Stimulated activated CD8-positive, alpha-beta memory T cell treated with anti-CD3 and anti-CD28 coated beads, Interleukin-4, amount 100 ng/mL, for 1 hour (primary cell): ENCODE measurements at places on chromosomes 2 and 18.

- DNase-seq, result no peak
Measured at GRCh38 chr18:27008575-27008974, 143.1 kb upstream of the AQP4 start.

GRCh38 chr2:73903313-73903712 is 10.5 kb downstream of the ACTG2 start:
- no peak for DNase-seq

- no peak for DNase-seq
Measured at GRCh38 chr18:48548011-48548771, 9.4 kb downstream of the CTIF start.

DNA sequence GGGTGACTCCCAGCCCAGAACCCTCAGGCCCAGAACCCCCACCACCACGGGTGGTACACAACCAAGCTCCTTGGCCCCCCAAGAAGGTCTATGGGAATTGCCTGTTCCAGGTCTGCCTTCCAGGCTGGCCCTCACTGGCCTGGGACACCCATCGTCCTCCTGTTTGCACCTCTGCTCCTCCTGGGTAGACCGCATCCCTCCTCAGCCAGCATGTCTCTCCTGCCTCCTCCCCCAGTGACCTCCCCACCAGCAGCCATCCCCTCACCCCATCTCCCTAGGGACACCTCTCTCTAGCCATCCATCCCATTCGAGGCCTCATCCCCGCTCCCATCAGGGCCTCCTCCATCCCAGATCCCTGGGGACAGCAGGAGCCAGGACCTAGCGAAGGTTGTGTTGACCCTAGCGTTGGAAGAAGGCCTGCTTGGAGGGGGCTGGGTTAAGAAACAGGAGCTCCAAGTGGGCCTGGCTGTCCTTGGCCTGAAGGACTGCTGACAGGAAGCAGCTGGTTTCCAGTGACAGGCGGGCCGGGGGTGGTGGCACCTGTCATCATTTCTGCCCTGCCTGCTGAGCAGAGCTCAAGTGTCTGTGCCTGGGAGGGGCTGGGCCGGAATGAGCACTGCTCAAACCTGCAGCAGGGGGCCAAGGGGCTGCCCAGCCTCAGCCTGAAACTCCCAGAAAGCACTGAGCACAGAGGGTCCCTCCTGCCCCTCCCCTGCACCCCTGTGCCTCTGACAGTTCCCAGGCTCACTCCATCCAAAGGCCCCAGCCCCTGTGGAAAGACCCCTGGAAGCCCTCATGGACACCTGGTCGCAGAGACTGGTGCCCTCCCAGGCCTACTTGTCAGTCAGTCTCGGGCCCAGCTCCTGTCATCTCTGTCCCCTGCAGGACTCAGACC is 96.0 kb upstream of the OTOS start:
- DNase-seq, result no peak

GRCh38 chr2:46945671-46946070 is 30.1 kb upstream of the MCFD2 start:
- DNase-seq, result no peak

- no peak for DNase-seq
Measured at GRCh38 chr18:25921677-25922421, 168.6 kb downstream of the SS18 start.

- no peak for DNase-seq
Measured at GRCh38 chr18:39296293-39296888, 1730.8 kb upstream of the CELF4 start.

DNA sequence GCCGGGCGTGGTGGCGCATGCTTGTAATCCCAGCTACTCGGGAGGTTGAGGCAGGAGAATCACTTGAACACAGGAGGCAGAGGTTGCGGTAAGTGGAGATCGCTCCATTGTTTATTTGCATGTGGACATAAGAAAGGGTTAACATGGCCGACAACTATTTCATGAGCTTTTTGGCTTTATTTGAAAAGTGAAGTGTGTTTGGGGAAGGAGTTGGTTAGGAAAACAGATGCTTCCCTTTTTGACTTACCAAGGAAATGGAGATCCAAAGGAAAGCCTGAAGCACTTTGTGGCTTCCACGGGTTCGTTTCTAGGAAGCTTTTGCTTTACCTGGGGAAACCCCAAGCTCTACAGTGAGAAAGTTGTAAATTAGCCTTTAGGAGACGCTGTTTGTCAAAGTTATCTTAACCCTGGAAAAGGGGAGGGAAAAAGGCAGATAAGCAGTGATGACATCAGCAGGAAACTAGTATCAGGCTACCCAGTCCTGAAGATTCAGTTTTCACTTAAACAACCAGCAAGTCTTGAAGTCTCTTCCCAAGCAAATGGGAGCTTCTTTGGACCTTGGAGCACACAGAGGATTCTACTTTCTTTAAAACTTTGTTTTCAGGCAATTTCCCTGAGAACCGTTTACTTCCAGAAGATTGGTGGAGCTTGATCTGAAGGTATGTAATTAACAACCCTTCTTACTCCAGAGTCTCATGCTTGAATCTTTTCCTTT is at the start of gene CASP10:
Gene CASP10, plus strand, starts transcription at position 492 of the 715 bp plus-strand sequence. CDS start 2,637 bp downstream, outside the sequence.
- DNase-seq, result no peak

GRCh38 chr2:223797811-223798721 is 39.3 kb downstream of the AP1S3 start:
- no peak for DNase-seq

DNA sequence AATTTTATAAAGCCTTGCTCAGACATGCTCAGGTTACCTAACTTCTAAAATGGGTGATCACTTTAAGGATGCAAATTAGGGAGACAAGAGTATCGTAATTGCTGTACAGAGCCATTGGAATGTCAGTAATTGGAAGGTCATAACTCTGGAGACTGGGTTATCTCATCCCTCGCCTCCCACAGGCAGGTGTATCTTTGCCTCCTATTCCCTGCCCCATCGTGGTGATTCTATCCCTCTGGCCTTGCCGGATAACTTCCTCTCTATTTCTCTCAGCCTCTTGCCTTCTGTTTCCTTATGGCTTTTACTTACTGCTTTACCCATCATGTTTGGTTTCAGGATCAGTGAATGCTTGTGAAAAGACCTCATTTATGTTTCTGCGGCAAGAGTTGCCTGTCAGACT is 2.5 kb downstream of the PDK1 start:
- DNase-seq, result no peak

DNA sequence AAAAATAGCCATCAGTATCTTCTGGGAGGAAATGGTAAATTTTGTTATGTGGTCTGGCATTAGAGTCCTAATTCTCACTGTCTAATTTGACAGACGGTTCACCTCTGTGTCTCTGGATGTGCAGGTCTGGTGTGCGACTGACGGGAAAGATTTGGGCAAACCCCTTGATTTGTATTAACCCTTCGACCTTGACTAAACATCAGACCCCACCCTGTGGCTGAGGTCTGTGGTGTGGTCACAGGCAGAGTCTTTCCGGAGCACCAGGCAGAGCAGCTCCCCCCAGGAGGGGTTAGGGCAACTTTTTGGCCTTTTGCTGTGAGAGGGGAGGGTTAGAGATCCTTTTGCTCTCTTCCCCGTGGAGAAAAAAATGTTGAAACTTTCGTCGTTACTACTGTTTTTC is 6.4 kb downstream of the TWIST2 start:
- DNase-seq, result no peak

- DNase-seq, result no peak
Measured at GRCh38 chr2:157218911-157219310, 38.6 kb upstream of the GALNT5 start.

DNA sequence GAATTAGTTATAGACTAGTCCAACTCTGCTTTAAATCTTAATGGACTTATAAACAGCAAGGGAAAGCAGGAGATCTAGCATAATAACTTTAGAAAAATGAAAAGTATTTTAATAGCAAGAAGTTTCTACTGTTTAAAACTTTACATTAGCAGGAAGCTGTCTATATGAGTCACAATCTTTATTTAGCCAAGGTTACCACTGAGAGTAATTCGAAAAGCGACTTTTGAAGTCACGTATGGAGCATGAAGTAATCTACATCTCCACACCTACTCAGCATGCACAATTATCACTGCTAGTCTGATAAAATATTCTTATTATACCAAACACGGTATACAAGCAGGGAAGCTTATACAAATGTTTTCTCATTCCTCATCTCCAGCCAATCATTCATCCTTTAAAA is 515.4 kb upstream of the SOX11 start:
- DNase-seq, result no peak

GRCh38 chr2:224145751-224146355 is 106.8 kb upstream of the SERPINE2 start:
- DNase-seq, result no peak

DNA sequence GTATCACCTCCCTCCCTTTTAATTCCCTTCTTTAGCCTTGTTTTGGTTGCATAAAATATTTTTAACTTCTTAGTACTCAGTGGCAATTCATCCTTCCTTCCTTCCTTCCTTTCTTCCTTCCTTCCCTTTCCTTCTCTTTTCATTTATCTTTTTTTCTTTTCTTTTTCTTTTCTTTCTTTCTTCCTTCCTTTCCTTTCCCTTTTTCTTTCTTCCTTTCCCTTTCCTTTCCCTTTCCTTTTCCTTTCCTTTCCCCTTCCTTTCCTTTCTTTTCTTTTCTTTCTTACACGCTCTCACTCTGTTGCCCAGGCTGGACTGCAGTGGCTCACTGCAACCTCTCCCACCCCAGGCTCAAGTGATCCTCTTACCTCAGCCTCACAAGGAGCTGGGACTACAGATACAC is 160.2 kb downstream of the GREB1L start:
- DNase-seq, result no peak

- DNase-seq, result no peak
Measured at GRCh38 chr2:236177604-236177966, 9.4 kb upstream of the GBX2 start.

GRCh38 chr2:165872101-165872791 is 78.2 kb upstream of the GALNT3 start:
- no peak for DNase-seq

GRCh38 chr2:181910028-181910831 is 18.7 kb downstream of the ITPRID2 start:
- no peak for DNase-seq

- DNase-seq, result no peak
Measured at GRCh38 chr18:77118256-77119090, 14.1 kb downstream of the MBP start.

DNA sequence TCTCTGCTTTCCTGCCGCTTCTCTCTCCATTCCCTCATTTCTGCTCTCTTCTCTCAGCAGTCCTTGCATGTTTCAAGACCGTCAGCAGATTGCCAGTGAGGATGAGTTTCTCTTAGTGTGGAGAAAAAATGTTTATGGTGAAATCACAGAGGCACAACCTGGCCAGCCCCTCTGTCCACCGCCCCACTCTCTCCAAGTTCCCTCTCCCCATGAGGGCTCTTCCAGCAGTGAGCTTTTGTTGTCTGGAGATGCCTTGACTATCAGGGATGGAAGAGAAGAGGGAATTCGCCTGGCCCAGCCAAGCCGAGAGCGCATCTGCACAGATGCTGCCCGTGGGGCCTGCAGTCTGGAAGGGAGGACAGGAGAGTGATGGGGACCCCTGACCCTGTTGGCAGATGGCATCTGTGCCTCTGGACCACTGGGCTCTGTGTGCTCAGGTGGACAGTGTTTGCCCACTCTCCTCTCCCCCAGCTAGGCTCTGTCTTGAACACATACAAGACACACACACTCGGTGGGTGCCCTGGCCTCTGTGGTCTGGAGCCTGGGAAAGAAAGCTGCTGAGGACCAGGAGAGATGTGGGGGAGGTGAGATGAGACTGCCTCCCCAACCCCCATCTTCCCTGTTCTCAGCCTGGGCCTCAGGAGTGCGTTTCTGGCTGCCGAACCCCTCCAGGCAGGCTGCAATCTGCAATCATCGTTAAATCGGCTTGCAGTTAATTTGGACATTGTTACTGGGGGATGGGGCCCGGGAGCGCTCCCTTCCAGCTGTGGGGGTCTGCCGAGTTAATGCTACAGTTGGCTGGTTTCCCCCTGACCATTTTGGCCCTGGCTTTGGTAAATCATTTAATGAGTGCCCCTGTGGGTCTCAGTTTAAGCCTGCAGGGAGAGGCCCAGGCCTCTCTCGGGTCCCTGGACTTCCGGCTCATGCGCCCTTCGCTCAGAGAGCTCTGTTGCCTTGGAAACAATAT is 4.5 kb downstream of the ITM2C start:
- DNase-seq, result no peak

DNA sequence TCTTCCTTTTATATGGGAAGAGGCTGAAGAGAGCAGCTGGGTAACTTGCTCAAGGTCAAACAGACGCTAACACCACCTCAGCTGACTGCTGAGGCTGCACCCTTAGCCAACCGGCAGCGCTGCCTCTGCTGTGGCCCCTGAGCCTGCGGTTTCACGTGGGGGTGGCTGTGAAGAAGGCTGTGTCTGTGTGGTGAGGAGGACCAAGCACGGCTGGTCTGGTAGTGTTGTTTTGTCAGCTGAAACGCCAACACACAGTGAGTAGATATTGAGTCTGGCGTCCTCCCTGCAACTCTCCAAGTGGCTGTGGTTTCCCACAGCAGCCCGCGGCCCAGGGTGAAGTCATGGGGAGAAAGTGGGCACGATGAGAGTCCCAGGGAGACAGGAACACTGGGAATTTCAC is 69.6 kb downstream of the THNSL2 start:
- no peak for DNase-seq

GRCh38 chr2:95158891-95159619 is 593 bp downstream of the ZNF514 start:
- no peak for DNase-seq

DNA sequence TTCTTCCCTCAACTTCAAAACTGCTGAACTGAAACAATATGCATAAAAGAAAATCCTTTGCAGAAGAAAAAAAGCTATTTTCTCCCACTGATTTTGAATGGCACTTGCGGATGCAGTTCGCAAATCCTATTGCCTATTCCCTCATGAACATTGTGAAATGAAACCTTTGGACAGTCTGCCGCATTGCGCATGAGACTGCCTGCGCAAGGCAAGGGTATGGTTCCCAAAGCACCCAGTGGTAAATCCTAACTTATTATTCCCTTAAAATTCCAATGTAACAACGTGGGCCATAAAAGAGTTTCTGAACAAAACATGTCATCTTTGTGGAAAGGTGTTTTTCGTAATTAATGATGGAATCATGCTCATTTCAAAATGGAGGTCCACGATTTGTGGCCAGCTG is 8.4 kb downstream of the HOXD8 start:
- DNase-seq, result no peak
